HT1080 (cell line): ENCODE measurements at places on chromosomes 1 and 21. TPM values are rescaled to one million over a fixed set of nuclear protein-coding genes. Genes with fewer than 3 reads are reported as not detected.

DNA sequence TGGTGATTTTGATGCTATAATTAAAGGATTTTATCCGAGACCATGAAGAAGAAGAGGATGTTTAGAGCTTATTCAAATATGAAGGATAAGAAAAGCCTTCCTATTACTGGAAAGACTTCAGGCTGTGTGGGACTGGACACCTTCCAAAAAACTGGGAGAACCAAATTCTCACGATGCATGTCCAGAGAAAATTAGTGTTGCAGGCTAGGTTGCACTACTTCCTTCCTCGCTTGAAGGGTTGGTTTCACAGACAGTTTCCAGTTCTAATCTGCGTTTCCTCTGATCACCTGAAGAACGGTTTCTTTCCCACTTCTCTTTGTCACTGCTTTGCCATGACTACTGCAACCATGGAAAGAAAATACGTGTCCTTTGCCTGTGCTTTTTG is 2.0 kb downstream of the MTARC2 start:
- DNase-seq = no peak

- no peak for DNase-seq
Measured at GRCh38 chr1:100506217-100506616, 31.7 kb upstream of the GPR88 start.

DNA sequence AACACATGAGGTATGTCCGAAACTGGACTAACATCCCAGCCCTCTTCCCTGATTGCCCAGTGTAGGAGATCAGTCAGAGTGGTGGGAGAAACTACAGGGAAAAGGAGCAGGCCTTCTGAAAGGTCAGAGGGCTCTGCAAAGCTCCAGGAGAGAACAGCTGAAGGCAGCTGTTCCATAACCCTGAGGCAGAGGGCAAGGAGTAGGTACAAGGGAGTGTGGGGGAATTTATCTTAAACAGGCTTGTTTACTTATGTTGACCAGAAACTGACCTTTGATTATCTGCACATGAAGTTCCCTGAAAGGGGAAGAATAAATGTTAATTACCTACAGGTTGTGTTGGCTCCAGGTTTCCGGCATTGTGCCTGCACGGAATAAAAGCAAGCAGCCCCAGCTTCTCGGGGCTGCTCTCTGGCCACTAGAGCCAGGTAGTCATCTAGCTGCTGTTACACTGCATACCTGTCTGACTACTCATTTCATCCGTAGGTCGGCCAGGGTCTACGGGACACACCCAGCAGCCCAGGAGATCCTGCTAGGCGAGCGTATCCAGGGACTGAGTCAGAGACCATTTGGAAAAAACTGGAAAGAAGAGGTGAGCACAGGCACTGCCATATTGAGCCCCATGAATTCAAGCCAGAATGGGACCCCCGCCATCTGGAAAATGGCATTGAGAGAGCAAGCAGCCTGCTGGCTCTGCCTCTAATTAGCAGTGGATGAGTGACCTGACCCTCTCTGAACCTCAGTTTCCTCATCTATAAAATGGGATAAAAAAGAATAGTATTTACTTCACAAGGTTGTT is 14.9 kb upstream of the PAQR7 start:
- DNase-seq = peak; percentile 65

GRCh38 chr1:64505944-64506655 is 36.2 kb downstream of the CACHD1 start:
- peak; percentile 16 for DNase-seq

DNA sequence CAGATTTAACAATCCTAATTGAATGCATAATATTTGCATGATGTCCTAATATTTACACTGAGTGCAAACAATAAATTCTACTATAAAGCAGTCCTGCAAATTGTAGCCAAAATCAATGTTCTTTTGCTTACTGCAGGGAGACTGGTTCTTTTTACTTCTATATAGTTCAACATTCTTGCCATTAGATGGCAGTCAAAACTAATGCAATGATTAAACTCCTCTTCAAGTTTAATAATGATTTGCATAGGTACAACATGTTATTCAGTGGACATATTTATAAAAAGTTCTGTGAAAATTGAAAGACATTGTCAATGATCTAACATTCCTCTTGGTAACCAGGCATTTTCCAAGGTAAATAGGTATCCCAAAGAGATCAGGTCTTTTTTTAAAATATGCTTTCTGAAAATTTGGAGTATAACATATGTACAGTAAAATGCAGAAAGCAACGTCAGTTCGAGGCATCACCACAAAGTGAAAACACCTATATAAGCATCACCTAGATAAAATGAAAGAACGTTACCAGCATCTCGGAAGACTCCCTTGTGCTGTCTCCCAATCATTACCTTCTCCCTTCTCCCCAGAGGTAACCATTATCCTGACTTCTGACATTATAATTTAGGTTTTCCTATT is 9.8 kb upstream of the FNBP1L start:
- DNase-seq = peak; percentile 50

DNA sequence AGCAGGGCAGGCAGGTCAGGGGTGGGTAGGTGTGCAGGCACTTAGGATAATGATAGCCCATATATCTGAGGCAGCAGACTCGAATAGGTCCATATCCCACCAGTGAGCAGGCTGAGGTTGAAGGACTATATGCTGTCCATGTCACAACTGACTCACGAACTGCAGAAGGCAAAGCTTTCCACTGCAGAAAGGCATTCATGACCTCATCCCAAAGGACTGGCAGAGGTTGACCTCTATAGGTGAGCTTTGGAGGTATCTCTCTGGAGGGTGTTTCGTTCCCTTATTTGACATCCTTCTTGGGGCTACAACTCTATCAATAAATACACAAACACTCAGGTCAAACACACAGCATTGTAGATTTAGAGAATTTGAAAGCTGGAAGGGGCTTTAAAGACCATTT is 42.8 kb upstream of the MARK1 start:
- DNase-seq = no peak

GRCh38 chr1:204288021-204288588 is 71.6 kb downstream of the PLEKHA6 start:
- DNase-seq = no peak

- DNase-seq = no peak
Measured at GRCh38 chr1:12314333-12314903, 84.6 kb downstream of the VPS13D start.

GRCh38 chr1:24535021-24535424 is 20.9 kb upstream of the NCMAP start:
- DNase-seq = no peak

DNA sequence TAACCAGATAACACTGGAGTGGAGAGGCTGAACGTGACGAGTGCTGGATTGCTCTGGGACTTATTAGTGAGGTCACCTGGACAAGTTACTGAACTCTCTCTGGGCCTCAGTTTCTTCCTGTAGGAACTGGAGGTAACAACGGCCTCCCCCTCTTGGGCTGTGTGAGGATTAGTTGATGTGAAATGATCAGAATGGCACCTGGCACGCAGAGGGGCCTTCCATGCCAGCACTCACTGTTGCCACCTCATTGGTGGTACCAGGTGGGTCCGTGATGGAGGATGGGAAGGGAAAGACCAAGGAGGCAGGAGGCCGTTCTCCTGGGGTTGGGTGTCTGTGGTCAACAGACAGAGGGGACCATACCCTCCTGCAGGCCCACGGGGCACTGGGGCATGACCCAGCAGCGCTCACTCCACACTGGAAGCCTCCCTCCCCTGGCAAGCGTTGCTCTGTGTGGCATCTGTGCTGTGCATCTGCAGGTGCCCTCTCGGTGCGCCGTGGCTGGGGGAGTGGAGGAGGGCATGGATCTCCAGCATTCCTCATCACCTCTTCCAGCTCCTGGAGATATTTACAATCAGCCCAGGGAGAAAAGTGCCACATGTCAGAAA is 349.5 kb upstream of the VAMP3 start:
- no peak for DNase-seq

DNA sequence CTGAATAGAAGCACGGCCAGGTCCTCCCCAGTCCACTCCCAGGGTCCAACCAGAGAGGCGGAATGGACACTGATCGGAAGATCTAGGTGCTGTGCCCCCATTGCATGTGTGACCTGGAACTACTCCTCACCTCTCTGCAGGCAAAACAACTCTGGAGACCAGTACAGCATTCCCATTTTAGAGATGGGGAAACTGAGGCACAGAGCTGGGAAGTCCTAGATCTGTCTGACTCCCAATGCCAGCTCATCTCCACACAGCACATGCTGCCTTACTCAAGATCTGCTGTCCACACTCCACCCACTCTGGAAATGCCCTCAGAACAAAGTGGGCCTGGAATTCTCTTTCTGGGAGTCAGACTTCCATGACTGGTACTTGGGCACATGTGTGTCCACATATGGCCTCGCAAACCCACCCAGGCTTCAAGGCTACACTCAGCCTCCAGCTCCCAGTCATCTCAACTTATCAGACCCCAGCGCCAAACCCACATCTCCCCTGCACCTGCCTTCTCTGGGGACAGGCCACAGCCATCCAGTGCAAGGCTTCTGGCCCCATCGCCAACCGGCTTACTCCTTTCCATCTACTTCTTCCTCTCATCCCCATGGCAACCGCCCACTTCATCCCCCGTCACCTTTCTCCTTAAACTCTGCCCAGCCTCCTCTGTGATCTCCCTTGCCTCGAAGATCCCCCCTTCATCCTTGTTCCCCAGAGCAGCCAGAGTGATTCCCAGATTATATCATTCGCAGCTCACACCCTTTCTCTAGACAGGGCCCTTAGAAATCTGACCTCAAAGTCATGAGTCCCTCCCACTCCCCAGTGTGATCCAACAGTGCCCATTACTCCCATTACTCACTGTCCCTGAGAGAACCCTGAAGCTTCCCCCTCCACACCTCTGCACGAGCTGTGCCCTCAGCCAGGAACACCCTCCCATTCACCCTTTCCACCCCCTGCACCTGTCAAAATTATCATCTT is 2.7 kb downstream of the COL8A2 start:
- no peak for DNase-seq

- no peak for DNase-seq
Measured at GRCh38 chr1:15220825-15221431, 26.1 kb upstream of the FHAD1 start.

- DNase-seq = no peak
Measured at GRCh38 chr1:231053493-231054162, 13.6 kb upstream of the FAM89A start.

DNA sequence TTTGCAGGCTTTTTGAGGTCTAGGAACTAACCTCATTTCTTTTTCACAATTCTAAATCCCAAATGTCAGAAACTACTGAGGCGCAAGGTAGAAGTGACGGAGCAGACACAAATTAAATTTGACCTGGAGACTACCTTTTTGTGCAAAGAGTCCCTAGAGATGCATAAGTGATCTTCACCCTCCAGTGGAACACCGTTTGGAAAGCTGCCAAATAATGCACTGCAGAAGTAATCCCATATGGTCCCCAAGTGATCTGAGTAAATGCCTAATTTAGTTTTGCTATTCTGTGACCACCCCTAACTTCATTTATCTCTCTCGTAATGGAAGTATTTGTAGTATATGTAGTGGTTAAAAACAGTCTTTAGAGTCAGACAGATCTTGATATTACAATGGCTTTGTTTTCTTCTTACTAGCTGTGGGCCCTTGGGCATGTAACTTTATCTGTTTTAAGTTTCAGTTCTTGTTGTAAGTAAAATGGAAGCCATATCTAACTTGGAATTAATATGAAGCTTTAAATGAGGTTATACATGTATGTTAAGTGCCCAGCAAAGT is 70.4 kb upstream of the IPO9 start:
- DNase-seq = no peak

- DNase-seq = no peak
Measured at GRCh38 chr1:11211461-11211860, 22.3 kb downstream of the ANGPTL7 start.

DNA sequence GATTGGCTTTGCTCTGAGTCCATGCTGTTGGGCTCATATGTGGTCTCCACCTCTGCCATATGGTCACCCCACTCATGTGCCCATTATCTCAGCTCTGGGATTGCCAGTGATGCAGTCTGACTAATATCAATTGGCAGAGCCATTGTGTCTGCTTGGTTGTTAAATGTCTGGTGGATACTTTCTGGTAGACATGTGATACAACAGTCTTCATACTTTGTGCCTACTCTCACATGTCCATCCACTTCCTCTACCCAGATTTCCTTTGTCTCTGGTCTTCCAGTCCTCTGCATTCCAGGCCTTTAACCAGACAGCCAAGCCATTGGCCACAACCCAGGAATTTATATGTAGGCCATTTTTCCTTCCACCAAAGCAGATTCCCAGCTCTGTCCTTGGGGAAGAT is 30.8 kb upstream of the DIPK1A start:
- peak; percentile 30 for DNase-seq

- DNase-seq = no peak
Measured at GRCh38 chr21:42975886-42976608, 1.7 kb downstream of the PKNOX1 start.

DNA sequence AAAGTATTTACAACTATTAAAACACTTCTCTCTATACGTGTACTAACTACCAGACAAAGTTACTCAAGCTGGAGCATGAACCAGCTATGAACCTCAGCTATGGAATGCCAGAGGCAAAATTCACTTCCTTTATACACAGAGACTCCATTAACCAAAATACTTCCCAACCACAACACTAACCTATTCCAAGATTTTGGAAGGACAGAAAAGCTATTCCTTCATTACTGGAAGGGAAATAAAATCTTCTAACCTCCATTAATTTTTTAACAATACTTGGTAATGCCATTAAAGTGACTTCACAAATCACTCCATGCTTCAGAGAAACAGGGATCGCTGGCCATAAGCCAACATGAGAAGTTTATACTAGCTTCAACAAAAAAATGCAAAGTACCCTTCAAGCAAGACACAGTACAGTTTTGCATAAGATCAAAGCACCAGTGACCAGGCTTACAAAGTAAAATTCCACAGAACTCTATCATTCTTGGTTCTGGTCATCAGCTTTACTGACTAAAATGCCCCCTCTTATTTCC is 58.0 kb downstream of the PUM1 start:
- peak; percentile 64 for DNase-seq

GRCh38 chr1:206784471-206784903 is 12.2 kb upstream of the IL10 start:
- DNase-seq = no peak

DNA sequence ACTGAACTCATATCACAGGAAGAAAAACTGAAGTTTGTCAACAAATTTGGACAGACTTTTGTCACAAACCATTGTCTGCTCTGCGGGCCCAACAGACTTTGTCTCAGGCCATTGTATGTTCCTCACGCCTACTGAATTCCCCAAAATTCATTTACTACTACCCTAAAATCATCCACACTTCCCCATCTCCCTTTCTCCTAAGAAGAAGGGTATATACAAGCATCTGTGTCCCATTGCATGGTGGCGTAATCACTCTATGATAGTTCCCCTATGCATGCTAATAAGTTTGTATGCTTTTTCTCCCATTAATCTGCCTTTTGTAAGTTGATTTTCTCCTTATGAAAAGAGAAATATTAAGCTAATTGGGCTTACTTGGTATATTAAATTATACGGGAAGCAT is 54.9 kb upstream of the ATF3 start:
- DNase-seq = no peak

GRCh38 chr21:33339135-33339534 is 14.4 kb downstream of the IFNAR1 start:
- no peak for DNase-seq

The DIRAS3 gene
- total RNA-seq = 0.14 TPM in 1 of 2 replicates, not detected in the other

The CIART gene
- total RNA-seq = 3.2 and 5.7 TPM in 2 replicates

The WNT9A gene
- 0.33 and 0.68 TPM in 2 replicates for total RNA-seq

The CCDC17 gene
- 0.56 and 0.94 TPM in 2 replicates for total RNA-seq

The PROX1 gene
- 0.06 TPM in 1 of 2 replicates, not detected in the other for total RNA-seq

The PRAMEF33 gene
- total RNA-seq = not detected in 2 replicates

The TEX38 gene
- total RNA-seq = not detected in 2 replicates

The DMBX1 gene
- not detected in 2 replicates for total RNA-seq

The AGMAT gene
- not detected in 2 replicates for total RNA-seq

The RNF223 gene
- not detected in 2 replicates for total RNA-seq

The PADI1 gene
- 0.47 and 0.66 TPM in 2 replicates for total RNA-seq

The OR14K1 gene
- not detected in 2 replicates for total RNA-seq

The AVPR1B gene
- total RNA-seq = not detected in 2 replicates
